ENCODE measurements at places on chromosomes 1 and 21.
A peak's percentile ranks its signal among the peaks of the same experiment; 100 is the strongest.

DNA sequence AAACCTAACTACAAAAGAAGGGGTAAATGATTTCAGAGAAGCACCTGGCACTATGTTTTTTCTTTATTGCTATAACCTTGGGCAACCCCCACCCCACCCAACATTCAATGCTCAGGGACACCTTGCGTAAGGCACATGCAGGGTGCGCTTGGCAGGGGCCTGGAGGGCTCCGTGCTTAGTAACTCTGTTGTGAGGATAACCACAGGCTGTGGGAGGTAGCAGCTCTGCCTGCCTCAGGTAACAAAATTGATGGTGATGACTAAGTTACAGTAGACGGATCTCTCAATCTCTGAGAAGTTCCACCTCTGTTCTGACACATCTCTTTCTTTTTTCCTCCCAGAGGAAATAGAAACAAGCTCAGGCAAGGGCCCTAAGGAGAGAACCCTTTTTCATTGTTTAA, 8.7 kb upstream of the CCN1 start:
- no peak for DNase-seq

GRCh38 chr1:164602480-164603093, 43.6 kb downstream of the PBX1 start:
- peak; percentile 74 for DNase-seq

- no peak for DNase-seq
Measured at GRCh38 chr1:180893614-180894013, 19.1 kb upstream of the KIAA1614 start.

DNA sequence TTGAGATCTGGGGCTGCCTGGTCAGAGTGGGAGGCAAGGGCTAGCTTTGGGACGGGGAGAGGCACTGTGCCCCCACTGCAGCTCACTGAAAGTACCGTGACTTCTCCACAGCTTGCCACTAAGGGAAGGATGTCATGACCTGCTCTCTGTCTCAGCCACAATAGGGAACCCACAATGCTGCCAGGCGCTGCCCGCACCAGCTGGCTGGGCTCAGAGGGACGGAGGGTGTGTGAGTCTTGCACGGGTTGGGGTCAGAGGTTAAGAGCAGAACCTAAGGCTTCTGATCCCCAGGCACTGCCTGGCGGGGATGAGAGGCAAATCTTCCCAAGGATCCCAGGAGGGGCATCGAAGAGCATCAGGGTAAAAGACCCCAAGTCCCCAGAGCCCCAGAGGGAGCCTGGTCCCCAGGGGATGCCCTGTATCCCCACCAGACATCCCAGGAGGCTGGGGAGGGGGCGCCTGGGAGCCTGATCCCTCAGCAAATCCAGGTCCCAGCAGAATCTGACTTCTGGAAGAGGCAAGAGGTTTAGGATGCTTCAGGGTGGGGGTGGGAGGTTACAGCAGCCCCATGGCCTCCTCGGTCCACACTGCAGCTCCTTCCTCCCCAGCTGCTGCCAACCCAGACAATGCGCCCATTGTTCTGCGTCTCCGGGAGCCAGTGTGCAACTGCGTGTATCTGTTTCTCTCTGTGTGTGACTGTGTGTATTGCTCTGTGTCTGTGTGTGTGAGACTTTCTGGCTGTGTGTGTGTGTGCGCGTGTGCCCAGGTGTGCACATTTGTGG, 2.0 kb upstream of the MARCKSL1 start:
- no peak for DNase-seq

GRCh38 chr1:213820362-213821149, 167.2 kb upstream of the PROX1 start:
- no peak for DNase-seq

DNA sequence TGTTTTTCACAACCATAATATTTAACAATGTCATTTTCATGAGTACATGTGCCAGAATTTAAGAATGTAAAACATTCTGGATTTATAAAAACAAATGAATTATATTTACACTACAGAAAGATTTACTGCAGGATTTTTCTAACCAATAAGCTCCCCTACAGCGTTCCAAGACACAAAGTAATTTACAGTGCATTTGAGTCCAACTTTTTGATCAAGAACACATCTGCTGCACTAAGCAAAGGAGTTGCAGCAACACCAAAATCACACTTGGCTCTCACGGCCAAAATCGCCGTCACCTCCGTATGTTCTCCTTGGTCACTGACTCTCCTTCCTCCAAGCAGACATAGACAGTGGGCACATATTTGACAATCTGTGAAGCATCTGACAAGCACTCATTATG, 7.7 kb downstream of the VPS26C start:
- no peak for DNase-seq

DNA sequence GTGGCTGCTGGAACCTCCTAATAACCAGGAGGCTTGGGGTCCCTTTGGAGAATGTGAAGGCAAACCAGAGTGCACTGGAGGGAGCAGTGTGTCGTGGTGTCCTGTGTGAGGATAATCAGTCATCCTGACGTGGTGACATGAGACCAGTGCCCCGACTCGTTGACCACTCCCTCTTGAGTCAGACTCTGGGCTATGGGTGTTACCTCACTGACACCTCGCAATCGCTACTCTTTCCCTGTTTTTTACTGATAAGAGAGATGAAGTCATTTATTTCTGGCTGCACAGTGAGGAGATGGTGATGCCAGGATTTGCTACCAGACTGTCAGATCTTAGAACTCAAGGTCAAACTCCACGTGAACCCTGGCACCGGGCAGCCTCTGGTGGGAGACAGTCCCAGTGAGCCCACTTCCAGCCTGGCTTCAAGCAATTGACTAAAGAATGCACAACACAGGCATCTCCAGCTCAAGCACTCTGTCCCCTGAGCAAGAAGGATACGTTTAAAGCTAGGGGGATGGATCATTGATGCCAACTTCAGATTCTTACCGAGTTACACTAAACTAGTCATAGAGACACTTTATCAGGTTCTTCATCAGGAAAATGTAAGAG, 30.3 kb downstream of the UBASH3A start:
- no peak for DNase-seq

- no peak for DNase-seq
Measured at GRCh38 chr1:163772246-163772645, 450.5 kb downstream of the NUF2 start.

DNA sequence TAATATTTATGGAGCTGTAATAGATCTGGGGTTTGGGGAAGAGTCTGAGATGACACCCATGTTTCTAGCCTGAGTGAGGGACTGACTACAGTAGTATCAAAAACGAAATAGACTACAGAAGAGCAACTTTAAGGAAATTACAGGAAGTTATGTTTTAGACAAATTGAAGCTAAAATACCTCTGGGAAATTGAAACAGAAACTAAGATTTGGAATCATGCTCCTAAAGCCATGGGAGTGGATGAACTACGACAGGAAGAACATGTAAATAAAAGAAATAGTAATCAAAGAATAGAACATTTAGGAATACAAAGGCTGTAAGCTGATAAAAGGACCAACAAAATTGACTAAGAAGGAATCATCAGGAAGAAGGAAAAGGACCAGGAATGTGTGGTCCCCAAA, 68.9 kb downstream of the KIAA0319L start:
- no peak for DNase-seq

GRCh38 chr1:983798-984475, 2.0 kb upstream of the PERM1 start:
- peak; percentile 49 for DNase-seq

DNA sequence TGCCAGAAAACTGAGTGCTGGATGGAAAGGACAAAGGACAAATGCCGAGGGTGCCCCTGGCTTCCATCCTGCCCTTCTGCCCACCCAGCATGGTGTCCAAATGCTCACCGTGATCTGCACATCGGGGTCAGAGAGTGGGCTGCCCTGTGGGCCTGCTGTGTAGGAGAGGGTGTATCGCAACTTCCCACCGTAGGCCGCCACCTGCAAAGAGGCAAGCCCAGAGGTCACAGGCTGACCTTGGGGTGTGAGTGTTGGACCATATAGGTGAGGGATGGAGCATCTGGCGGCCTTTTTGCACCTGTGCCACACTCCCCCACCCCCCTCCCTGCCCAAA, 53.5 kb downstream of the LDLRAD2 start:
- DNase-seq, result no peak

DNA sequence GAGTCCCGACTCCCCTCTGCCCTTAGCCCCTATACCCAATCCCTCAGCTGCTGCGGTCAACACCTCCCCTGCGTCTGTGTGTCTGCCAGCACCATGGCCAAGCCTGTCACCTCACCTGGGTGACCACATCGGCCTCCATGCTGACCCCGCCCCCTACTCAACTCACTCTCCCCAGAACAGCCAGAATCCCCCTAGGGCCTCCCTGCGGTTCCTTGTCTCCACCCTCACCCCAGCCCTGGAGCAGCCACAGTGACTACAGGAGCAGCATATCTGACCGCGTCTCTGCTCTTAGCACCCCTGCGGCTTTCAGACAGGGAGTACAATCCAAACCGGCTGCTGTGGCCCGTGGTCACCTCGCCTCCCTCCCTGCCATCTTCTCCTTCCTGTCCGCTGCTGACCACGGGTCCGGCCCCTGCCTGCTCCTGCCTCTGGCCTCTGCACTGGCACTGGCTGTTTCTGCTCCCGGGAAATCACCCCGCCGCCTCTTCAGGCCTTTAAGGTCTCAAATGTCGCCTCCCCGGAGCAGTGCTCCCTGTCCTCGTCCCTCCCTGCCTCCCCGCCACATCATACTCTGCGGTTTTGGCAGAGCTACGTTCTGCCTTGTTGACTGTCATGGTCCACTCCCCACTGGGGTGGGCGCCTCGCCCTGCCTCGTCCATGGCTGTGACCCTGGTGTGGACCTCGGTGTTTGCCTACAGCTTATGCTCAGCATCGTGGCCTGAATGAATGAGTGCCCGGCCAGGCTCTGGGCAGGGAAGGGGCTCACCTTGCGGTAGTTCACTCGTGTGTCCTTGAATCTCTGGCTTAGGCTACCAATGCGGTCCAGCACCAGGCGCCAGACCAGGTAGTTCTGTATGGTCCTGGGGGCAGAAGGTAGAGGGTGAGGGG, 11.1 kb downstream of the PRXL2B start:
- no peak for DNase-seq

DNA sequence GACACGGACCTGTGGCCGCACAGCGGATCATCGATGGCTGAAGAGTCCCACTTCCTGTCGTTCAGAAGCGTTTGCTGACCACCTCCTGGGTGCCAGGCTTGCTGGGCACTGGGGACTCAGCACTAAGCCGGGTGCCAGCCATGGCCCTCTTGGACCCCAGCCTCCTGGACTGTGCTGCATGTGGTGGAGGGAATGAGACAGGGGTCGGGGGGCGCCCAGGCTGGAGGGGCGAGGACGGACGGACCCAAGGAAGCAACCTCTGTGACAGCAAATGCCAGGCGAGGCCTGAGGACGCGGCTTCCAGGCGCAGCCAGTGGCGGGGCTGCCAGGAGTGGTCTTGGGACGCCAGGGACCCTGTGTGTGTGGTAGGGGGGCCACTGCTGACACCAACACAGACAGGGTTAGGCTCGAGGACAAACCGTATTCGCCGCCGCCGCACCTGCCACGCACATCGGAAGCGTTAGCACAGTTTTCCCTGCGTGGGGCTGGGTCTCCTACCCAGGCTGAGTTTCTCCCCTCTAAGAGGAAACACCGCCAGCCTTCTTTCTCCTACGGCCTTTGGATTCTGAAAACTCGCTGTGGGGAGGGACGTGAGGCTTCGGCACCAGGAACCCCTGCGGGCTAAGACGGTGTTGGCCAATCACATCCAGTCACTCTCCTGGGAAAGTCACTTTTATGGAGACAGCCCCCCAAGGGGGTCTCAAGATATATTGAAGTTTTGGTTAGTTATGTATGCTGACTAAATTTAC, 3.1 kb upstream of the MXRA8 start:
- DNase-seq, result no peak

- DNase-seq, result no peak
Measured at GRCh38 chr1:219379691-219380090, 206.0 kb downstream of the LYPLAL1 start.

- no peak for DNase-seq
Measured at GRCh38 chr1:197016751-197017150, 39.4 kb downstream of the CFHR5 start.

GRCh38 chr1:193479187-193479586, 292.8 kb upstream of the B3GALT2 start:
- no peak for DNase-seq

GRCh38 chr1:190416239-190416638, 61.4 kb downstream of the BRINP3 start:
- no peak for DNase-seq

DNA sequence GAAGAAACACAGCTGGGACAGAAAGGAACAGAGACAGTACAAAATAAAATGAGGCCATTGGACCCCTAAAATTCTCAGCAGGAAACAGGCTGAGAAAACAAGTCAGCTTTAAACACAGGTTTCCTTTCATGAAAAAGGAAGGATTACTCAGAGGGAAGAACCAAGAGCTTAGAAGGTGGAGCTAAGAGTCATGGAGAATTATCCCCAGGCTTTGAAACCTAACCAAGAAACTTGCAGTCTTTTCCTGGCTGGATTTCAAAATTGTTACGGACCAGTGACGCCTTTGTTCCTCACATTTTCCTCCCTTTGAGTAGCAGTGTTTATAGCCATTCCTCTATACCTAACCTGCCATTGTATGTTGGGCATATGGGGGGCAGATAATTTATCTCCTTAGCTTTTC, 8.8 kb downstream of the HMGB4 start:
- DNase-seq, result peak; percentile 89

DNA sequence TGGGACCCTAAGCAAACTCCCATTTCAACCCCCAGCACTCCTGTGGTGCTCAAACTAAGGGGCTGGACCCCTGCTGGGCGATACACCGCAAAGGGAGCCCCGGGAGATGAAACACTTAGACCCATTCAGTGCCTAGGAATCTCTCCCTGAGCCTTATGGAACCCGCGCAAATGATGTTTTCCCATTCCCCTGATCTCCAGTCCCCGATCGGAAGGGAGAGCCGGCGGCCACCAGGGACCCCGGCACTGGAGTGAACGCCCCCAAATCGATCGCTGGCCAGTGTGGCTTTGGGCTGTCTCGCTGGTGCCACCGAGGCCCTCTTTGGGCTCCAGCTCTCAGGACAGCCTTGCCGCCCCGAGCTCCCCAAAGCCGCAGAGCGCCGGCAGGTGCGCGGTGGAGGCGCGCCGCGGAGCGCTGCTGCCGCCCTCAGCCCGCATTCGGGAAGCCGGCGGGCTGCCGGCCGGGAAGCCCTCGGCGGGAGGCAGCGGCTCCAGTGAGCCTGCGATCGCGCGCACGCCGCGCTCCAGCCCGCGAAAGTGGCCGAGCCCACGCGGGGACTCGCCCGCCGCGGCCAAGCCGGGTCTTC, 1.1 kb downstream of the PLXNA2 start:
- peak; percentile 66 for DNase-seq

GRCh38 chr1:204962742-204963632, 80.0 kb upstream of the CNTN2 start:
- DNase-seq, result no peak

DNA sequence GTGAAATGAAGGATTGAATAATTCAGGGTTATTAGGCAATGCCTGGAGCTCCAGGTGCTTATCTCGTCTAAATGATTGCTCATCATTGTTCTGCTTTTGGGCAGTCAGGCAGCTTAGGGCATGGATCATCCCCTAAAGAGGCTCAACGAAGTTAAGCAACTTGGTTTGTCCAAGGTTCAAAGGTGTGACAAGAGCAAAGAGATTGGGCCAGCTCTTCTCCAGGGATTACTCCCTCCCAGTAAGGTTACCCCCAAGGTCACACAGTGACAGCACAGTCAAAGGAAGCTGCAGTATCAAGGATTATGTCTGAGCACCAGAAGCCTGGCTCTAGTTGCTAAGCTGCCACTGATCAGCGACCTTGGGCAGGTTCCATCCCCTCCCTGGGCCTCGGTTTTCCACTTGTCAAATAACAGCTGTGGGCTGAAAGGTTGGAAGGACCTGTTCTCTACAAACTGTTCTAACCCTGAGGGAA, 6.8 kb downstream of the ETNK2 start:
- no peak for DNase-seq

GRCh38 chr21:46027851-46028493, 46.4 kb downstream of the COL6A1 start:
- peak; percentile 47 for DNase-seq

GRCh38 chr1:240295811-240296210, 204.1 kb downstream of the FMN2 start:
- no peak for DNase-seq

Data from GM23248 (cell line).